Karpas-422 (cell line): ENCODE measurements at places on chromosomes 4 and X.

- no peak for DNase-seq
Observed at GRCh38 chr4:169202145-169202699, 68.5 kb downstream of the SH3RF1 start.

- DNase-seq, result no peak
Observed at GRCh38 chr4:15162046-15162445, 159.8 kb downstream of the CPEB2 start.

DNA sequence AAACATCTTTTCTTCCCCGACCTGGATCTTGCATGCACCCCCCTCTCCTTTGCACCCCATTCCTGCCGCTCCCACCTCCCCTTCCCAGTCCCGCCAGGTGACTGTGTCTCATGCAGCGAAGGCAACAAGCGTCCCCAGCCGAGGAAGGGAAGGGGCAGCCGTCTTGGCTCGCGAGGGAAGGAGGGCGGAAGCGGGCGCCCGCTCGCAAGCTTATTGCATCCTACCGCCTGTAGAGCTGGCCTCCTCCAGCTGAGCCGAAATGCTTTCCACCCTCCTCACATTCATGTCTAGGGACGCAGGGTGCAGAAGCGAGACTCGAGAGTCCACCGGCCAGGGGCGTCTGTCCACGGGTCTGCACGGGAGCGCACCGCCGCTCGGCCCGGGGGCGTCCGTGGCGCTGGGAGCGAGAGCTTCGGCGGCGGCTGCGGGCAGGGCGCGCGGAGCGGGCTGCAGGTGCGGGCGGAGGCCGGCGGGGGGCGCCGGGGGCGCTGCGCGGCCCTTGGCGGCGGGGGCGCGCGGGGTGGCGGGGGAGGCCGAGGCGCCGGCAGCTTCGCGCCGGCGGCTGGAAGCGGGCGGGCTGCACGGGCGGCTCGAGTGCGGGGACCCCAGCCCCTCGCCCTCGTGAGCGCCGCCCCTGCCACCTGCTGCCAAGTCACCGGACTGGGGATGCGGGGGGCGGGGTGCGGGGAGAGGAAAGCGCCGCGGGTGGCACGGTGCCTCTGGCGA lies at the start of gene KCNIP4:
Gene KCNIP4 (minus strand): TSS at position 426 of the 726 bp plus-strand sequence.
- no peak for DNase-seq

DNA sequence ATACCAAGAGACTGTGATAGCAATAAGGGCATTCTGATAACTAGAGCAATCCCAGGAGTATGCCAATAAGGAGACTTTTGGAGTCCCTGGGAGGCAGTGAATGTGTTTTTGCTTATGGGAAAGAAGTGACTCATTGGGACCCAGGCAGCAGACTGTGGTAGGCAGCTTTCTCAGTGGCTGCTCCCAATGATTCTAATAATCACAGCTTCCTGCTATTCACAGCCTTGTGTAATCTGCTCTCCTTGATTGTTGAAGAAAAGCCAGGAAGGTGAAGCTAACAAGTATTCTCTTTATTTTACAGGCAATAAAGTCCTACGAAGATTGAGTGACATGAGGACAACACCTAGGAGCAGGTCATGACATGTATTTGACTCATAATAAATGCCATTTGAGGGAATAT lies 70.3 kb upstream of the DDX60 start:
- no peak for DNase-seq

- DNase-seq, result peak; percentile 78
Observed at GRCh38 chr4:124322234-124323065, 390.1 kb downstream of the ANKRD50 start.

DNA sequence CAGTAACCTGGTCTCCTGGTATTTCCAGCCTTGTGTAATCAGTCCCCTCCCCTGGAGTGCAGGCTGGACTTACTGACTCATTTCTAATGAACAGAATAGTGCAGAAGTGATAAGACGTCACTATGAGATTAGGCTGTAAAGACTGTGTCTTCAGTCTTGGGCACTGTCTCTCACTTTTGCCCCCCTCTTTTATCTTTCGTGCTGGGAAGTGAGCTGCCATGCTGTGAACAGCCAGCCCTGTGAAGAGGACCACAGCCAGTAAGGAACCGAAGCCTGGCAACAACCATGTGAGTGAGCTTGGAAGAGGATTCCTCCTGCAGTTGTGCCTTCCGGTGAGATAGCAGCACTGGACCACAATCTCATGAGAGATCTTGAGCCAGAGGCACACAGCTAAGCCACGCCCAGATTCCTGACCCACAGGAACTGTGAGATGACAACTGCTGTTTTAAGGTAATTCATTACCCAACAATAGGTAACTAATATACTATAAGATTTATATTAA lies 67.5 kb upstream of the GPR34 start:
- no peak for DNase-seq

DNA sequence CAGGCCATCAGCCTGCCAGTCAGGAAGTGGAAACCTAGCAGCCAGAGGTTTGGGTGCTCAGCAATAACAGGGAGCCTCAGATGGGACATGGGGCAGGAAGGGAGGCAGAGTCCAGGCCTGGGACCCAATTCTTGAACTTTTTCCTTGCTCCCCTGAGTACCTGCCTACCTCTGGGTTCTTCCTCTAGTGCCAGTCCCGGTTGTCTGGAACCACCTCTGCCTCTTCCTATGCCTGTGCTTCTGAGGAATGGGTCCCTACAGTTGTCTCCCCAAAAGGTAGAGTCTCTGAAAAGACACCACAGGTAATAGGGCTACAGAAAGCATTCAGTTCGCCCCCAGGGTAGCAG lies 212.4 kb upstream of the MAMLD1 start:
- DNase-seq, result no peak

DNA sequence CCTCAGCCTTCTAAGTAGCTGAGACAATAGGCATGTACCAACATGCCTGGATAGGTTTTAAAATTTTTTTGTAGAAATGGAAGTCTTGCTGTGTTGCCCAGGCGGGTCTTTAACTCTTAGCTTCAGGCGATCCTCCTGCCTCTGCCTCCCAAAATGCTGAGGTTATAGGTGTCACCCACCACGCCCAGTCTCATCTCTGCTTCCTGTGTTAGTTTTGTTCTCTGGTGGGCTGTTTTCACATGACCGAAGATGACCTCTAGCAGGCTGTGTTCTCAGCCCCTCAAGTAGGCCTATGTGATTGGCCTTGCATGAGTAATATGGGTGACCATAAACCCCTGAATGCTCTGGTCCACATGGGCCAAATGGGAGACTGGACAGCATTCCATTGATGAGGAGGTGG lies 56.8 kb upstream of the MSANTD1 start:
- DNase-seq, result no peak

- DNase-seq, result no peak
Observed at GRCh38 chr4:126182336-126182735, 867.6 kb downstream of the FAT4 start.

GRCh38 chr4:138405466-138405891 lies 163.3 kb upstream of the SLC7A11 start:
- no peak for DNase-seq

DNA sequence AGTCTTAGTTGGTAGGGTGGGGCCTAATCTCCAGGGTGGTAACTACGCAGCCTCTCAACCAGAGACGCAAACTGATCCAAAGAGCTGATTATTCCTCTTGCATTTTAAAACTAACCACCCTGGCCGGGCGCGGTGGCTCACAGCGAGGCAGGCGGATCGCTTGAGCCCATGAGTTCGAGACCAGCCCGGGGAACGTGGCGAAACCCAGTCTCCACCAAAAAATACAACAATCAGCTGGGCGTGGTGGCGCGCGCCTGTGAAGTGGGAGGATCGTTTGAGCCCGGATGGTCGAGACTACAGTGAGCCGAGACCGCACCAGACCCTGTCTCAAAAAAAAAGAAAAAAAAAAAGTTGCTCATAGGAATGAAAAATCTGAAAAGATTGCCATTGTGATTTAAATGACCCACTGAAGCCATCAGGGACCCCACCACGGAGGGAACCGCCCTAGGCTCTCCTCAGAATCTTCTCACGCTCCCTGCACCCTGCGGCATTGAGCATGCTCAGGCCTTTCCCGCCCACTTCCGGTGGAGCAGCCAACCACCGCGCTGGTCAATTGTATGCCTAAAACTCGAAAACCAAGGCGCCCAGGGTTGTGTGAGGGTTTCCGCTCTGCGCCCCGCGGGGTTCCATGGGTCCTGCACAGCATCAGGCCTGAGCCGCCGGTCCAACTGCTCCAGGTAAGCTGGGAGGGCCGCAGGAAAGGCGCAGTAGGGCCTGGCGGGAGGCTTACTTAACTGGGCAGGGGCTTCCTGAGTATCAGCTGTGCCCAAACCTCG lies at the start of gene TRIM60:
Gene TRIM60 (plus strand): TSS at position 564 of the 776 bp plus-strand sequence. CDS start 8,074 bp downstream, outside the sequence.
- no peak for DNase-seq

DNA sequence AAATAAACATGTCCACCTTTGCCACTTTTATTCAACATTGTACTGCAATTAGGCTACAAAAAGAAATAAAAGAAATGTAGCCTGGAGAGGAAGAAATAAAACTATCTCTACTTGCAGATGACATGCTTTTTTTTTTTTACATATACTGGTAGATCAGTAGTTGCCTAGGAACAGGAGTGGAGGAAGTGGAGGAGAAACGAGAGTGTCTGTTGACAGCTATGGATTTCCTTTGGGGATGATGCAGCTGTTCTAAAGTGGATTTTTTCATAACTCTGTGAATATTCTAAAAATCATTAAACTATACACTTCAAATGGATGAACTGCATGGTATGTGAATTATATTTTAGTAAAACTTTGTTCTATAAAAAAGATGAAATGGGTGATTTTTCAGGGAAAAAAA lies 116.4 kb downstream of the ANAPC4 start:
- DNase-seq, result no peak
